ENCODE measurements at places on chromosomes 7 and 10.

DNA sequence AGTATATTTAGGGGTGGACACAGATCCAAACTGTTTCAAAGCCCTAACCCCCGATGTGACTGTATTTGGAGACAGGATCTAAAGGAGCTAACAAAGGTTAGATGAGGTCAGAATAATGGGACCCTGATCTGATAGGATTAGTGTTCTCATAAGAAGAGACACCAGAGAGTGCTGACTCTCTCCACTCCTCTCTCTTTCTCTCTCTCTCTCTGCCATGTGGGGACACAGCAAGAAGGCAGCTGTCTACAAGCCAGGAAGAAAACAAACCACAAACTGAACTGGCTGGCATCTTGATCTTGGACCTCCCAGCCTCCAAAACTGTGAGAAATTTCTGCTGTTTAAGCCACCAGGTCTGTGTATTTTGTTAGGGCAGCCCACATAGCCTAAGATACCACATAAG is 84.7 kb upstream of the KDM7A start:
- no peak for DNase-seq

GRCh38 chr10:3393958-3394357 is 221.4 kb upstream of the PITRM1 start:
- DNase-seq = no peak

DNA sequence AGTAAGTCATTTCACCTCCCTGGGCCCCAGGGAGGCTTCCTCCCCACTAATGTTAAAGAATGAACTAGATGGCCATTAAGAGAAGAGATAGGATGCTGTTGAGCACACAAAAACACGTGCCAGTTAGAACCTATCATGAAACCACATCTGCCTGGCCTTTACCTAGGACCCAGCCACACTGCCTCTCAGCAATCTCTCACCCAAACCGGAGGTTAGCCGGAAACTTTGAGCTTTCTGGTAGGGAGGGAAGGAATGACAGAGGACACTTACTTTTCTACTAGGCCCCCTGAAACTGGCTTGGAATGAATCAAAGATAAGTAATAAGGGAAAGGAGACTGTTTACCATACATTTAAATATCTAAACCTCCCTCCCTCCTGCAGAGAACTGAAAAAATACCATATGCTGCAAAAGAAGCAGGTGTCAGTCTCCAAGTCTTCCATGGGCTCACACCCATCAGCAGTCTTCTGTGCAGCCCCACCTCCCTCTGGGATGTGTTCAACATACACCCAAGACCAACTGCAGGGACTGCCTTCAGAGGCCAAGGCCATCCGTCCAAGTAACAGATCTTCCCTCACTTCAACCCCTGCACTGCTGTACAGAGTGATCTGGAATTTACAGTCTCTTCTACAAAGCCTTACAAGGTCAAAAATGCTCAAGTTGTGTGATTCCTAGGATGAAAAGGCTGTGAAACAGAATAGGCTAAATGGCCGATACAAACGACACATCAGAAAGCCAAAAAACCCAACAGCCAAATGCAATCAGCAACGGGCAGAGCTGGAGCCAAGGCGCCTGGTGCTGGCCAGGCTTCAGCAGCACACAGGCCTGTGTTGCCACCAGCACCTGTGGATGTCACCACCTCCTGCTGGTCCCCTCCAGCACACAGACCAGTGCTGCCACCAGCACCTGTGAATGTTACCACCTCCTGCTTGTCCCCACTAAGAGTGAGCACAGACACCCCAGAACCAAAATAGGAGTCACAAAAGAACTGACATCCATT is 42.4 kb downstream of the SORBS1 start:
- DNase-seq = no peak

GRCh38 chr7:30032310-30033125 is 4.3 kb downstream of the PLEKHA8 start:
- DNase-seq = no peak

GRCh38 chr10:4766454-4766853 is 59.6 kb upstream of the AKR1E2 start:
- DNase-seq = no peak

DNA sequence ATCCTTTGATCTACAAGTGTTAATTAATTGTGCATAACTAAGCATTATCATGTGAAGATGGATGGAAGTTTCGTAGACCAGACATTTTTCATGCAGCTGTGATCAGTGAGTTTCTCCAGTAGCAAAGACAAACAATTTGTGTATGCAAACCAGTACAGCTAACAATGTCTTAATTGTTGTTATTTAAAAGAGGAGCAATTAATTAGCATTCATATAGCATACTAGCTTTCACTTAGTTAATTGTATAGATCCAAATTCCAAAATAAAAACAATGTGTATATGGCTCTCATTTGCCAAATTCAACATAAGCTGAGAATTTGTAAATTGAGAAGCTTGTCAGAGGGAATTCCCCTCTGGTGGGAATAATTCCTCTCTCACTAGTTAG is 22.6 kb upstream of the PRKCQ start:
- no peak for DNase-seq

GRCh38 chr10:27890971-27891370 is 107.9 kb downstream of the ODAD2 start:
- no peak for DNase-seq

- no peak for DNase-seq
These were observed 151.9 kb downstream of the AKR1D1 start for GRCh38 chr7:138228119-138228518.

DNA sequence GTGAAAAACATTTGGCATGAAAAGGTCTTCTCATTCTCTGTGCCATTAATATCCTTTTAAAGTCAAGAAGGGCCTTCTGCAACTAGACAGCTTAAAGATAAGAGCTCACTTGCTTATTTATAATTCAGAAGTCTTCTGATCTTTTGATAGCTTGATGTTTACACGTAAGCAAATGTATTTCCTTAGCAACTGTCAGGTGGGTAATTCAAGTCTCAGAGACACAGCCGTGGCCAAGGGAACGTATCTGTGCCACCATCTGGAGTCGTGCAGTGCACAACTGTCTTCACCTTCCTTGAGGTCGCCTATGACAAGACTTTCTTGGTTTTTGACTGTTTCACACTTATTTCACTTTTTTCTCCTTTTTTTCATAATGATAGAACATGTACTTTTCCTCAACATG is 4.0 kb upstream of the NEBL start:
- DNase-seq = no peak

GRCh38 chr10:93994438-93994801 is 689 bp downstream of the PLCE1 start:
- no peak for DNase-seq

DNA sequence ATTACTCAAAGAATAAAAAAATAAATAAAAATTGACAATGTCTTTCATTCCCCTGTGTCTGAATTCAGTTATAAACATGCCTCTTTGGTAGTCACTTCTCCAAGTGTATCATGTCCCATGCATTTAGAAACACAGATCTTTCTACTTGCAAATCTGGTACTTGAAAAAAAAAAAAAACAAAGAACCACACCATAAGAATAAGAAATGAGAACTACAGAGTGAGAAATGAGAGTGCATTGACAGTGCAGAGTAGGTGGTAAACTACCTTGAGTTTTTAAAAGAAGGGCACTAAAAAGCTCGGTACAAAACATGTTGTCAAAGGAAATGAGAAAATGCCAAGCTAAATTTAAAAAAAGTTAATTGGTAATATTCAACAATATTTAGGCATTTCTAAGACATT is 123.0 kb downstream of the GPR85 start:
- DNase-seq = no peak

DNA sequence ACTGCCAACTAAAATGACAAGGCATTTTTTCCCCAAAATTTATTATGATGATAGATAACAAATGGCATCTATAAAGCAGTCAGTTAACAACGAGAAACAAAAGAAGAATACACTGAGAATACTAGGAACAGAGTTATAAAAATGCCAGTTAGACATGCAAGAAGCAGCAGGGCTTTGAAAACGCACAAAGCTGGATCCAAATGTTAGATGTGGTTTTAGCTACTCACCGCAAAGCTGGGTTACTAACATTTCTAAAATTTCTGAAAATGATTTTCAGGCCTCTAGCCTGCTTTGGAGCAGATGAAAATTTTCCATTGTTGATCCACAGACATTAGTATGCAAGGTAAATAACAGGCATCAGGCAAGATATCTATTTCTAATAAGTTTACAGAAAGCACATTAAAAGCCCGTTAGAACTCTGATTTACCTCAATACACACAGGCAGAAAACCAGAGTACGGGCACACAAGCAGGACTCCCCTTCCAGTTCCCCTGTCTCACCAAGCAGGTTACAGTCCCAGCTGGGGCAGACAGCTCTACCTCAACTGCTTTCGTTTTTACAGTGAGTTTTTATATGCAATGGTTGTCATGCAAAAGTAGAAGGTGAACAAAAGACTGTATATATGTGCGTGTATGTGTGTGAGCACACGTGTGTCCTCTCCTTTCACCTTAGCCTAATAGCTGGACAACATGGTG is 37.9 kb downstream of the GLI3 start:
- DNase-seq = no peak

DNA sequence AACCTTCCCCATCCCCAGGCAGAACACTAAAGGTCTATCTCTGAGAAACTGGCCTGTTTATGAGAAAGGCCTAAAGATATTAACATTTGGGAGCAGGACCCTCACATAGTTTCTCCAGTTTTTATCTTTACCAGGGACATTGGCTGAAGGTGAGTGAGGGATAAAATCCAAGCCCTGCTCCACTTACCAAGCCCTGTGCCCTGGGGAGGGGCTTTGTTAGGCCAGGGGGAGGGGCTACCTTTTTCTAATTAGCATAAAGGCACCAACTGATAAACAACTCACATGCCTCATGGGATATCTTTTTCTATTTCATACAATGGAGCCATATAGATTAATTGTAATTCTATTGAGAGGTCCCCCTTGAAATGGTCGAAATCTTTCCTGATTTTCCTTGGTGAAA is 55.9 kb downstream of the RNLS start:
- DNase-seq = no peak

DNA sequence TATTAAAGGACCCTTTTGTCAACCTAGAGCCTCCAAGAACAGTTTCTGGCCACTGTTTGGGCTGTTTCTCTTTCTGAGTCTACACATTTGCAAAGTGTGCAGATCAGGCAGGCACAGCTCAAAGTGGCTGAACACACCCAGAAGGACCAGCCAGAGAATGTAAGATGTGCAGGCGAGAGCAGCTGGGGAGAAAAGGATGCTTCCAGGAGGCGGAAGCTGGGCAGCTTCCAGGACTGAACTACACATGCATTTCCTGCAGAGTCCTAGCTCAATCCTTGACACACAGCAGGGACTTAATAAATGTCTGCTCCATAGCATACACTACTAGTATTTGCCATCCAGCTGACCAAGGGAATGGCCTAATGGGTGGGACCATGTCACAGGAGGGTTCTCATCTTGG is 70.9 kb downstream of the CTBP2 start:
- no peak for DNase-seq

- peak; percentile 85 for DNase-seq
These were observed 6.9 kb upstream of the CYP2E1 start for GRCh38 chr10:133520193-133520738.

- no peak for DNase-seq
These were observed 192.9 kb upstream of the MBL2 start for GRCh38 chr10:52965509-52965908.

- no peak for DNase-seq
These were observed 211.7 kb upstream of the MKI67 start for GRCh38 chr10:128337860-128338378.

- DNase-seq = no peak
These were observed 42.2 kb downstream of the ZWINT start for GRCh38 chr10:56318816-56319215.

DNA sequence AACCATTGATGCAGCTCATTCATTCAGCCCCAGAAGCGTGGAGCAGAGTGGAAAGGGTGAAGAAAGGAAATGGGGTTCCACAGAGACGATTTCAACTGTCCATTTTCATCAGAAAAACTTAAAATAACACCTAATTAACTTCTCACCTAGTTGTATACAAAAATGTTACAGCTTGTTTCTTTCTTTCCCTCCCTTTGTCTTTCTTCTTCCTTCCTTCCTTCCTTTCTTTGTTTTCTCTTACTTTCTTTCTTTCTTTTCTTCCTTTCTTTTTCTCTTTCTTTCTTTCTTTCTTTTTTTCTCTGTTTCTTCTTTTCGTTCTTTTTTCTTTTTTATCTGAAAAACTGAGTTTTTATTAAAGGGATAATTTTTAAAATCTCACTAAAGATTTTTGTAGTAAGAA is 105.9 kb upstream of the GNAI1 start:
- no peak for DNase-seq

- no peak for DNase-seq
These were observed 13.5 kb downstream of the SFMBT2 start for GRCh38 chr10:7397049-7398035.

DNA sequence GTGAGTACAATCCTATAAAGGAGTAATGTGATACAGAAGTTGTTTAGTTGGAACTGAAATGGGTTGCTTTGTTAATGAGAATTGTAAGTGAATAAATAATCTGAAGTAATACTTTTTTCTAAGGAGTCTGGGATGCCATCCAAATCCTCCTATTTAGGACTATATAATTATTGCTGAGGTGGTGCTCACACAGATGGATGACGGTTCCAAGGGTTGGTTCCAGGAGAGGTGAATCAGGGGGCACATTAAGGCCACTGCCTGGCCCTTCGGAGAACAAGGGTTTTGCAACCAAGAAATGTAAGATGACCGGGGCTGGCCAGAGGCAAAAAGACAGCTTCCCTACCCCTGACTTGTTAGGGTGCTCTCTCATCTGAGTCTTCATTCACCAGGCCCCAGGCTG is 352.7 kb downstream of the PHTF2 start:
- no peak for DNase-seq

- DNase-seq = no peak
These were observed 23.2 kb downstream of the LYZL2 start for GRCh38 chr10:30606313-30606712.

- DNase-seq = no peak
These were observed 45.6 kb downstream of the AP3M1 start for GRCh38 chr10:74104996-74105395.

- no peak for DNase-seq
These were observed 23.7 kb upstream of the LAMB1 start for GRCh38 chr7:108026647-108027046.

GRCh38 chr7:4774007-4774406 is 1.4 kb upstream of the AP5Z1 start:
- no peak for DNase-seq

DNA sequence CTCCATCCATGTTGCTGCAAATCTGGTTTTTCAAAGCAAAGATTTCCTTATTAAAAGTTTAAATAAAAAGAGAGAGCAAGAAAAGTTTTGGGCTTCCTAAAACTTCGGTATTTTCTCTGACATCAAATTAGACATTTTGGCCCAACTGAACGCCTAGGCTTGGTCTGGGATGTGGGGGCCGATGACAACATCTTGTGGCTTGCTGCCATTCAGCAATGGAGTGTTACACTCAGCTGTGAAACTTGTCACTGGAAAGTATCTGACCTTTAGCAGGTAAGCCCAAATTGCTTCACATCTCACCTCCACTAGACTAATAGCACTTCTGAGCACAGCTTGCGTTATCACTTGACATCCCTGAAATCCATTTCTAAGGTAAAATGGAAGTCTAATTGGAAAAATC is 320.6 kb downstream of the GATA3 start:
- DNase-seq = no peak

GRCh38 chr7:142412551-142413193 is 154.8 kb upstream of the PRSS58 start:
- peak; percentile 16 for DNase-seq

GRCh38 chr10:124647421-124648130 is 96.6 kb downstream of the FAM53B start:
- peak; percentile 57 for DNase-seq
